ENCODE measurements at places on chromosomes 3 and 15.

DNA sequence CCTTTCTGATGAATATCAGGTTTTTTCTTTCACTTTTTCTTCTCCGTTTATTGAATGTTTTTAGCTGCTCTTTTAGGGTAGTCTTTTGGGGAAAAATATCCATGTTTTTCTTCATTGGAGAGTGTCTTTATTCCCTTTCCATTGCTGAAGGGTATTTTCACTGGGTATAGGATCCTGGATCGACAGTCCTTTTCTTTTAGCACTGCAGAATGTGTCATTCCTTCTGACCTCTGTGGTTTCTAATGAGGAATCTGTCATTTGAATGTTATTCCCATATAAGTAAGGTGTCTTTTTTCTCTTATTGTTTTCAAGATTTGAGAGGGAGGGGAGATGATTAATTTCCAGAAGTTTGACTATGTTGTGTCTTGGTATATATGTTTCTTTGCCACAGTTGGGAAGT, 96.8 kb downstream of the BBX start:
- no peak for DNase-seq

GRCh38 chr3:152438706-152439105, 170.0 kb downstream of the MBNL1 start:
- no peak for DNase-seq

DNA sequence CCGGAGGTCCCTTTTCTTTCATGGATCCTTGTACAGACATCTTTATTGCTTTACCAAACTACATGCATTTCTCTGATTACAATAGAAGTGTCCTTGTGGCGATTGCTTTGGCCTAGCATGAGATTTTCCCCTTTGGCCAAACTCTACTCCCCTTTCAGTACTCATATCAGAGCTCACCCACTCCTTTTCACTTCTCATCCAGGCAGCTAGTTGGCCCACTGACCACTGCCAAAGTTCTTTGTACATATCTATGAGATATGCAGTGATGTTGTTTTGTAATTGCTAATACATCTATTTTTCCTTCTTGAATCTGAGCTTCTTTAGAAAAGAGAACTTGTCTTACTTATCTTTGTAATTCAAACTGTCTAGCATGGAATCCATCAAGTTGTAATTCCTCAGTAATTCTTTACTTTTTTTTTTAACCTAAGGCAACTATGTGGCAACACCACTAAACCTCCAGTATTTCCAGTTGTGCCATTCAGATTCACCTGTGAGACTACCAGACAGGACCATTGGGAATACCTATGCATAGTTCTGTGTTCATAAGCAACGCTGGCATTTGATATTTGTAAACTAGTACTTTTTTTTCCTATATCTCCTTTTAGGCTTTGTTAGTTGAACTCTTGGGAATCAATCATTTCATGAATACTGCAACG, 39.2 kb downstream of the AADACL2 start:
- DNase-seq = no peak

GRCh38 chr3:188844096-188844495, 327.7 kb upstream of the TPRG1 start:
- DNase-seq = no peak

- no peak for DNase-seq
Observed at GRCh38 chr3:148861277-148861869, 3.7 kb upstream of the CPA3 start.

- no peak for DNase-seq
Observed at GRCh38 chr15:69706353-69707097, 253.9 kb downstream of the RPLP1 start.

DNA sequence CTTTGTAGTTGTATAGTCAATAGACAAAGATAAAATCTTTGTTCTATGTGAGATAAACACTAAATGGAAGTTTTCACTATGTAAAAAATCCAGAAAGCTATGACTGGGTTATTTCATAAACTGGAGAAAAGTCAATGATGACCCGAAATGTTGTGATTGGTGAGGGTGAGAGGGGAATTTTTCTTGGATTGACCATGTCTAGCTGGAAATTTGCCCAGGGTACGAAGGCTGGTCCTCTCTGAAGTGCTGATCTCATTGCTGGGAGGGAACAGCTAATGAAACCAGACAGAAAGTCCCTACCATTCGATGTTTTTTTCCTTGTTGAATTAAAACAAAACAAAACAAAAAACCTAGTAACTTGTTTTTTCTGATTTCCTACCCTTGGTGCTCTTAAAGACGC, 14.3 kb downstream of the TPRG1 start:
- no peak for DNase-seq

GRCh38 chr15:31106495-31107300, 5.2 kb upstream of the TRPM1 start:
- no peak for DNase-seq

- DNase-seq = peak; percentile 48
Observed at GRCh38 chr3:36868614-36869436, 76.0 kb downstream of the TRANK1 start.

GRCh38 chr15:96554541-96554940, 224.0 kb downstream of the NR2F2 start:
- DNase-seq = no peak

DNA sequence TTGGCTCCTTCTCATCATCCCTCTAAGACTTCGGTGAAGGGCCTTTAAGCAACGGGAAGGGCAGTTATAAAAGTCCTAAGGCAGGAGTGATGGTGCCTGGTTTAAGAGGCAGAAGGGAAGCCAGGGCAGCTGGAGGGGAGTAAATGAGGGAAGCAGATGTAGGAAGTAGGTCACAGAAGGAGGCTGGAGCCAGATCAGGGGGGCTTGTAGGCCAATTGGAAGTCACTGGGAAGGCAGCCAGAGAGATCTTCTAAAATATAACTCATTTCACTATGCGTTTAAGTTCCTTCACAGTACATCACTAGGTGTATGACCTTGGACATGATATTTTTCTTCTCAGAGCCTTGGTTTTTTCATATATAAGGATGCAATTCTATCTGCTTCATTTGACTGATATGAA, 94.7 kb downstream of the MYH15 start:
- no peak for DNase-seq

DNA sequence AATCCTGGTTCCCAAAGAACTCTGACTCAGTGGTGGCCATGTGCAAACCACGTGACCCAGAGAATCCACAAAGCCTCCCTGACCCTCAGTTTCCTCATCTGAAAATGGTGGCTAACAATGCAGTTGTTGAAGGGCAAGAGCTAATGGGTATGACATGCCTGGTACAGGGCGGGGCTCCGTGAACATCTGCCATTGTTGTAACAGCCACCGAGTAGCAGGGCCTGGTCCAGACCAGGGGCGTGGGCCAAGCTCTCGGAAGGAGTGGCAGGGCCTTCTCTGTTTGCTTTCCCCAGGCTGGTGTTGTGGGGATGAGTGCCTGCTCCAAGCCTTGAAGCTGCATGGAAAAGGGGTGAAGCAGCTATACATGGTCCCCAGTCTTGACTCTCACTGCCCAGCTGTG, 13.4 kb downstream of the MAPKAPK3 start:
- DNase-seq = no peak

DNA sequence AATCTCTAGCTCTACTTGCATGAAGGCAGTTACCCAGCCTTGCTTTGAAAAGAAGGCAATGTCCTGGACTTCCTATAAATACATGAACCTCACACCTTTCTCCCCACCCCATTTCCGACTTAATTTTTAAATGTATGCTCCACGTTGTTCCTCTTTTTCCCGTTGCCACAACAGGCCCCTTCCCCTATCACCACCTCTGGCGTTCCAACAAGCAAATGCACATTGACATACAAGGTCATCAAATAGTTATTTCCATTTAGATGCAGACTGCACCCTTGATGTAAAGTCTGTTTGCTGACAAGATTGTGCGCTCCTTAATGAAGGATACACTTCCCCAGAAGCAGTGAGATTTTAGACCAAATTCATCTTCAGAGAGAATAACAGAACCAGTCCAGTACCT, 260.7 kb upstream of the UMPS start:
- no peak for DNase-seq

- DNase-seq = peak; percentile 60
Observed at GRCh38 chr15:80776420-80777045, 2.6 kb upstream of the CEMIP start.

DNA sequence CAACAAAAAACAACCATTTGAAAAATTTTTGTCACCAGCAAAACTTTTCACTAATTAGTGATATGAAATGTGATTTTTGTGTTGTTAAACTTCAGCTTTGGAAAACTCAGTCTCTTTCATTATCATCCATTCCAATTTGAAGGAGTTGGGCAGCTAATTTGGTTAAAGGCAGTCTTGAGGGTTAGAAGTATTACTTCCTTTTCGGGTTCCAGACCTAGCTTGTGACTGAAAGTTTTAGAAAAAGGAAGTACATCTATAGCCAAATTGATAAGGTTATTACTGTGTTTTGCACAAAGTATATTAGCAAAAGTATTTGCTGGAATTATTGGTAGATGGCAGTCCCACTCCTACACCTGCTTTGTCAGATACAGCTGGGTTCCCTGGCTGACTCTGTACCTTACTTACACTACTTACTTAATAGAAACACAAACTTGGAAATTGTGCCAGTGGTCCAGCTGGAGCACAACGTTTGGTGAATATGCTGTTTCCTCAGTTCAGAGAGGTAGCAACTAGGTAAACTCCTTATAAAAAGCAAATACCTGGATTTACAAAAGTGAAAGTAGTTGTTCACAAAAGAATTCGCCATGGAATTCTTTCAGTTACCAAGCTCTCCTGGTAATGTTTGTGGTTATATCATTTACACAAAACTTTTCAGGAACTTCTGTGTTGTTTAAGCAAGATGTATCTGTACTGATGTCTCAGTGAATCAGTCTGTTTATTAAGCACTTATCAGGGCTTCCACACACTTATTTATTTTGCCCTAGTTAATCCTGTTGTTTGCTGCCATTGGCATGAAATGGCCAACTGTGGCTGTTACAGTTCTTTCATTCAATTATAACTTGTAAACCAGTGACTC, 31.6 kb downstream of the TIPARP start:
- no peak for DNase-seq

DNA sequence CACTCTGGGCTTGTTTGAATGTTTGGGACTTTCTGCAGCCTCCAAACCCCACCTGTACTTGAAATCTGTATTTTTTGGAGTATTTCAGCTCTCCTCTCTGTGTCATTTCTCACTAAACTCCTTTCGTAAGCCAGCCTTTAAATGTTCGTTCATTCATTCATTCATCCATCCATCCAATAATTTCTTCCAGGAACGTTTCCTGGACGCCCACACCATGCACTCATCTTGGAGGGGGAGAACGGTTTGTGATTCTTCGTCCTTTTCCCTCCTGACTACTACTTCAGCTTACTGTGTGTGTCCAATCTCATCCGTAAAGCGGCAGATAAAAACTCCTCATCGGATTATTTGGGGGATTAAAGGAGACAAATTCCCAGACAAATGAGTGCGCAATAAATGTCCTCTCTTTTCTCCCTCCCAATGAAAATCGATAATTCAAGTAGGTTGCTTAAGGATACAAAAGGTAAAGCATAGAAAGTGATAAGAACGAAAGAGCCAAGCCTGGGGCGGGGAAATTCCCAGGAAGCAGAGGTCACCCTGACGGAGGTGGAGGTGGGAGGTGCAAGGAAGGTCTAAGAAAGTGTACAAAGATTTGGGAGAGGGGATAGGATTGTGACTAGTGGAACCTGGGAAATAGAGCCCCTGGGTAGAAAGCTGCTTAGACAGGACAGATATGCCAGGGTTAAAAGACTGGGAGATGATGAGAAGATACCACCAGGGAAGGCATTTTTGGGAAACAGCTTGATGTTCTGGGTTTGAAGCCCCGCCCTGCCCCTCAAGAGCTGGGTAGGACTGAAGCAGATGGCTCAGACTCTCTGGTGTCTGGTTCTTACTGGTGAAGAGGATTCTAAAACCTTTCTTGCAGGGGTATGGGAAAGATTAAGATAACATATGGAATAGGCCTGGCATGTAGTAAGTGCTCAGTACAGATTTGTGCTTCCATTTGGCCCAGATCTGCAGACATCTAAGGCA, 896 bp upstream of the KLHL25 start:
- DNase-seq = no peak

DNA sequence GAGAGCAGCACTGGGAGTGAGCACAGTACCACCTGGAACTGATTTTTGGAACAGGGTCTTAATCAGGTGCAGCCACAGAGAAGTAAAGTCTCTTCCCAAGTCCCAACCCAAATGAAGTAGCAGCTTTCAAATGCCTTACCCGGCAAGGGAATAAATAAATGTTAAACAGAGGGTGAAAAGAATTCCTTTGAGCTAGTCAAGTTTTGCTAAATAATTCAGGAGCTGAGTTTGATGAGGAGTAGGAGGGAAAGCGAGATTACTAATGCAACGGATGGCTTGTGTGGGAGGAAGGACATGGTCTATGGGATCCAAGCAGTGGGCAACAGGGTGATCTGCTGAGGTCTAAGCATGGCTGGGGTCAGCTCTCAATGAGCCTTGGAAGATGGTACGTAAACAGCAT, 204.5 kb upstream of the ST8SIA2 start:
- DNase-seq = no peak

DNA sequence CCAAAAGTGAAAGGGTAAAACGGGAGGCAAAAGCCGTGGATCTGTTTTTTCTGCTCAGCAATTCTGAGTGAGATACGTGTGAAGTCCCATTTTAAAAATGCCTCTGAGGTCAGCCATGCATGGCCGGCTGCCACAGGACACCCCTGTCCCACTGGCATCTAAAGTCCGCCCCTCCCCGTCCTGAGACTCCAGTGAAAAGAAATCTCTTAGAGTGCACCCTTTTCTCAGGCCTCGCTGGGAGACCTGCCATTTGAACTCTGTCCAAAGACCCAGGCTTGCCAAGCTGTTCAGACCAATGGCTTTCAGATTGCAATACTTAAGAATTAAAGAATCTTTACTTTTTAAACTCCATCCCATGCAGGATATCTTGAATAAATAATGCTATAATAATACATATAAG, 61.0 kb upstream of the SLC24A5 start:
- no peak for DNase-seq

GRCh38 chr3:96756516-96756915, 57.9 kb upstream of the EPHA6 start:
- DNase-seq = no peak

- DNase-seq = peak; percentile 20
Observed at GRCh38 chr3:99172736-99173657, 271.5 kb upstream of the DCBLD2 start.

- no peak for DNase-seq
Observed at GRCh38 chr3:149815321-149815720, 2.3 kb downstream of the RNF13 start.

- no peak for DNase-seq
Observed at GRCh38 chr3:160253298-160253697, 28.1 kb downstream of the C3orf80 start.

DNA sequence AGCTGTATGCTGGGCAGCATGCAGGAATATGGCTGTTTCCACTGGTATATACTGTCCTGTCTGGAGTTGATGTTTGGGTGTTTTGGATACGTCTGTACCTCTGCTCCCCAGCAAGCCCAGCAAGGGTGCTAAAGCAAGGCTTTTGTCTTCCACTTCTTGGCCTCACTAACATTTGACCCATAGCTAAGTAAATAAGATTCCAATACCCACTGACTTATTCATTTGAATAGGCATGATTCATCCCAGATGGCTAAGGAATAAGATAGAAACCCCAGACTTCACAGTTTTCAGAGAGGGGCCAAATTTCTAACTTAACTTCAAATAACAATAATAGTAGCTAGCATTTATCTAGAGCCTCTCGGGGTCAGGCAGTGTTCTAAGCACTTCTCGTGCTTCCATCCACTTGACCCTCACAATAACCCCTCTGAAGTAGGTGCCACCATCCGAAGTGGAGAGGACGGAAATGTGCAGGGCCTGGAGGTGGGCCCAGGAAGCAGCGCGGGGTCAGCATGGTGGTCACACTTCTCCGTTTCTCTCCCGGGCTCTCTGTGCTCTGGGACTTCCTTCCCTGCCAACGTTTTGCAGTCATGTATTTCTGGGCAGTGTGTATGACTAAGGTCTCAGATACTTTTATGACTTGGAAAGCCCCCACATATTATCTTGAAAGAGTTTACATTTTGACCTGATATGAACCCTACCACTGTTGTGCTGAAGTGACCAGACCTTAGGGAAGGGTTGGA, 39.3 kb downstream of the LRRK1 start:
- DNase-seq = no peak

Data from activated naive CD4-positive, alpha-beta T cell treated with anti-CD3 and anti-CD28 coated beads, Interleukin-2, amount 50 U/mL, for 16 hours (primary cell).